ENCODE measurements at places on chromosomes 2 and 18.

GRCh38 chr2:85470850-85471800, 52.6 kb downstream of the SH2D6 start:
- no peak for DNase-seq

- DNase-seq = no peak
Observed at GRCh38 chr2:19885791-19886190, 16.0 kb downstream of the TTC32 start.

GRCh38 chr2:22897428-22897827, 487.6 kb upstream of the KLHL29 start:
- DNase-seq = no peak

DNA sequence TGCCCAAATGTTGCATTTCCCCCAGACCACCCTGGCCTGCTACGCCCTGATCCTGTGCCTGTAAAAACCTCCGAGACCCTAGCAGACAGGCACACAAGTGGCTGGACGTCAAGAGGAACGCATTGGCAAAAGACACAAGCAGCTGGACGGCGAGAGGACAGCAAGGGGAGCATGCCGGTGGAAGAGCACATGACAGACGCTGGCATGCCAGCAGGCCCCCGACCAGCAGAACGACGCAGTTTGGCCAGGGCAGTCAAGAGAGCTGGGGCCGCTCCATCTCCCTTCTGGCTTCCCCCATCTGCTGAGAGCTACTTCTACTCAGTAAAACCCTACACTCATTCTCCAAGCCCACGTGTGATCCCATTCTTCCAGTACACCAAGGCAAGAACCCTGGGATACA, 42.1 kb downstream of the SAP130 start:
- DNase-seq = no peak

GRCh38 chr2:74764429-74765272, 69.3 kb upstream of the HK2 start:
- no peak for DNase-seq

All from NCI-H460 (cell line).